ENCODE measurements at places on chromosomes 1 and 21.

- no peak for DNase-seq
Measured at GRCh38 chr1:115275216-115275615, 62.8 kb downstream of the NGF start.

DNA sequence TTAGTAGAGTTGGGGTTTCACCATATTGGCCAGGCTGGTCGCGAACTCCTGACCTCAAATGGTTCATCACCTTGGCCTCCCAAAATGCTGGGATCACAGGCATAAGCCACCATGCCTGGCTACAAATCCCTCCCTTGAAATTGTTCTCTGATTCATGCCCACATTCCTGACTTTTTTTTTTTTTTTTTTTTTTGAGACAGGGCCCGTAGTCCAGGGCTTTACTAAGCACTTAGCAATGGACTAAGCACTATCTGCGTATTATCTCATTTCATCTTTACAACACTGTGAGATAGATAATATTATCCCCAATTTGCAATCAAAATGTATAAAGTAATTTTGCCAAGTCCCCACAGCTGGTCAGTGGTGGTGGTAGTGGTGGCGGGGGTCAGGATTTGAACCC, 58.9 kb downstream of the VWA5B1 start:
- no peak for DNase-seq

DNA sequence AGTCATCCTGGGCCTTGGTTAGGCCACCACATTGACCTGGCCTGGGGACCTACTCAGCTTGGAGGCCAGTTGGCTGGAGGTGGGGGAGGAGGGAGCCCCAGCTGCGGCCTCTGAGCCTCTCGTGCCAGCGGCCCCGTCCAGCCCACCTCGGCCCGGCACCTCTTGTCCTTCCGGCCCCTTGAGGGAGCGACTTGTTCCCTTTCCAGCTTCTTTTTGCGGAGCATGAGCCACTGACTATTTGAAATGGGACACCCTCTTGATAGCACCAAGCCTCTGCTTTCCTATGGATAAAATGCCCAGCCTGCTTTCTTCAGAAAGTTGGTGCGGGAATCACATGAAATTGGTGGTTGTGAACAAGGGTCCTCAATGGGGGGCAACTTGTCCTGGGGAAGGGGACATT, 24.7 kb upstream of the ARHGEF10L start:
- DNase-seq: no peak

DNA sequence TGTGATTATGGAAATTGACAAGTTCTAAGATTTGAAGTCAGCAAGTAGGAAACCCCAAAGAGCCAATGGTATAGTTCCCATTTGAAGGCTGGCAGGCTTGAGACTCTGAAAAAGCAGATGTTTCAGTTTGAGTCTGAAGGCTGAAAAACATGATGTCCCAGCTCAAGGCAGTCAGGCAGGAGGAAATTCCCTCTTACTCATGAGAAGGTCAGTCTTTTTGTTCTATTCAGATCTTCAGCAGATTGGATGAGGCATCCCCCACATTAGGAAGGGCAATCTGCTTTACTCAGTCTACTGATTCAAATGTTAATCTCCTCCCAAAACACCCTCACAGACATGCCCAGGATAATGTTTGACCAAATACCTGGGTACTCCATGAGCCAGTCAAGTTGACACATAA, 372.5 kb upstream of the ST6GALNAC5 start:
- DNase-seq: no peak

DNA sequence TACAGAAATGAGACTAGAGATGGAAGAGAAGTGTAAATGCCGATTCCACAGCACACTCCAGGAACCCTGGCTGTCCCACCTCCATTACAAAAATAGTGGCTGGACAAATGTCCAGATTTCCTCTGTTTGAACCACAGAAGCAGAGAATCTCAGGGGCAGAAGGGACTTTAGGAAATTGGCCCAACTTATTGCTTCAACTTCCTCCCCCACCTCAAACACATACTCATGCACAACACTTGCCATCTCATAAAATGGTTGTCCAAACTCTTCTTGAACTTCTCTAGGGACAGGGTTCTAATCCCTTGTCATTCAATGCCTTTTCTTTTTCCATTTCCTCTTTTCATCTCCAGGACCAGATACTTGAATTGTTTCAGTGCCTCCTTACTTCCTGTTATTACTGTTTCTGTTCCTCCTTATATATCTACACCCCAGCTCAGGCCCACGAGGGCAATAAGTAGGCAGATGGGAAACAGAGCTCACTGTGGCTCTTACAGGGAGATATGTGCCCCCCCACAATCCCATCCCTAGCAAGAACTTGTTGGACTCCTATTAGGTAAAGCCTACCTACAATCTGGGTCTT, 8.5 kb upstream of the B4GALT3 start:
- peak; percentile 26 for DNase-seq
